ENCODE measurements at places on chromosomes 1 and 21.

DNA sequence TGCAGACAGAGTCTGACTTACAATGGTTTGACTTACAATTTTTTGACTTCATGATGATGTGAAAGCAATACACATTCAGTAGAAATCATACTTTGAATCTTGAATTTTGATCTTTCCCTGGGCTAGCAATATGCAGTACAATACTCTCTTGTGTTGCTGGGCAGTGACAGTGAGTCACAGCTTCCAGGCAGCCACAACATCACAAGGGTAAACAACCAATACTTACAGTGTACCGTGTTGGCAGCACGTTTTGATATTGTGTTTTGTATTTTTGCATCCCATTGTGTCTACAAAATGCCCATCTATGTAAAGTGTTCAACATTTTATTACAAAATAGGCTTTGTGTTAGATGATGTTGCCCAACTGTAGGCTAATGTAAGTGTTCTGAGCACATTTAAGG is 150.9 kb downstream of the NTMT2 start:
- peak; percentile 74 for DNase-seq

DNA sequence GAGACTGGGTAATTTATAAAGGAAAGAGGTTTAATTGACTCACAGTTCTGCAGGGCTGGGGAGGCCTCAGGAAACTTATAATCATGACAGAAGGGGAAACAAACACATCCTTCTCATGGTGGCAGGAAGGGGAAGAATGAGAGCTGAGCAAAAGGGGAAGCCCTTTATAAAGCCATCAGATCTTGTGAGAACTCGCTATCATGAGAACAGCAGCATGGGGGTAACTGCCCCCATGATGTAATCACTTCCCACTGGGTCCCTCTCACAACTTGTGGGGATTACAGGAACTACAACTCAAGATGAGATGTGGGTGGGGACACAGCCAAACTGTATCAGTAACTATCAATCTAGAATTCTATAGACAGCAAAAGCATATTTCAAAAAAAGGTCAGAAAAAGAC is 64.7 kb upstream of the ACTRT2 start:
- no peak for DNase-seq

DNA sequence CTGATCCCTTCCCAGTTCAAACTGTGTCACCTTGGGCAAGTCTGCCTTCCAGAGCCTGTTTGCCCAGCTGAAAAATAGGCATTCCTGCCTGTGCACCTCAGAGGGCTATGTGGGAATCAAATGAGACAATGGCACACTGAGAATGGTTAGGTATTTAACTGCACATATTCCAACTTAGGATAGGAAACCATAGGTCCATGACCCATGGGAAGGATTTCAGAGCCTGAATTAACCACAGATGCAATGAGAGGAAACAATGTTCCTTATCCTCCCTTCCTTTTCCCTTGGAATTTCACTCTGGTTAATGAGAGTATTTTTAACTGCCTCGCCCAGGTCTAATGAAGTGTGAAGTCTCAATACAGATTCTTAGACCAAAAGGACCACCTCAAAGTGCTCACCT is 12.7 kb downstream of the PAFAH2 start:
- no peak for DNase-seq

GRCh38 chr1:25560788-25561187 is 17.4 kb downstream of the LDLRAP1 start:
- no peak for DNase-seq

GRCh38 chr1:208117409-208117808 is 126.8 kb downstream of the PLXNA2 start:
- DNase-seq: no peak

GRCh38 chr1:67610450-67610849 is 74.6 kb upstream of the GADD45A start:
- no peak for DNase-seq

- DNase-seq: no peak
These were observed 44.8 kb downstream of the CHD1L start for GRCh38 chr1:147287133-147287865.

DNA sequence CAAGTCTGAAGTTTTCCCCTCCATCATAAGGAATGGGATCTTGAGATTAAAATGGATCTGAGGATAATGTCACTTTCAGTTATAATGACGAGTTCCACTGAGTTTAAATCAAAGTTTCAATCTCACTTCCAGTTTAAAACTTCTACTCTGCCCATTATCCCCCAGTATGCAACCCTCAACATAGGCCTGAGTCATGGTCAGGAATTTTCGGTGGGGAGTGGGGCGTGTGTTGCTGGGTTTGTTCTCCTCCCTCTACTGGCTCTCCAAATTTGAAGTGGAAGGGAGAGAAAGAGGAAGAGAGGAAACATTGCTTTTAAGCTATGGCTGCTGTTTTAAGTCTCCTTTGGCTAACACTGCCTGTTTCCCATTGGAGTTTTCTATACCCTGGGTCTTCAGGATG is 152.9 kb downstream of the TM2D1 start:
- no peak for DNase-seq

DNA sequence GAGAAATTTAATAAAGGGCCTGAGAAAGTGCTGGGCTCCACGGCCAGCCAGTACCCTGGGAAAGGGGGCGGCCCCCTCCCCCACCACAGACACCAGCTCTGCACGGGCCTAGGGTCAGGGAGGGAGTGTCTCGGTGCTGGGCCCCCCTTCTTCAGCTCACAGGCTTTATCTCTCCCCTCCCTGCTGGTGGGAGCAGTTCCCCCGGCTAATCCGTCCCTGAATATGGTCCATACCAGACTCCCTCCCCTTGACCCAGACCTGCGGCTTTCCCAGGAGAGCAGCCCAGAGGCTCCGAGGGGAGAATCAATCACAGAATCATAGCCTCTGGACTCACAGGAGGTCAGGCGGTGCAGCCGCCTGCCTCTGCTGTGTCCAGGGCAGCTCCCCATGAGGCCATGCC is 26.0 kb upstream of the RSPO1 start:
- DNase-seq: no peak
